ENCODE measurements at places on chromosomes 2 and 18. TPM values are rescaled to one million over a fixed set of nuclear protein-coding genes. Genes with fewer than 3 reads are reported as not detected.

The FBLN7 gene
- 30.6 TPM for total RNA-seq

The MAP2 gene
- total RNA-seq: 0.31 TPM

The NCKAP5 gene
- not detected for total RNA-seq

The LHCGR gene
- not detected for total RNA-seq

The ADGRF3 gene
- total RNA-seq: 2.4 TPM

The ANKRD30BL gene
- total RNA-seq: not detected

The EFHD1 gene
- total RNA-seq: 1.0 TPM

The NT5DC4 gene
- total RNA-seq: 1.2 TPM

DNA sequence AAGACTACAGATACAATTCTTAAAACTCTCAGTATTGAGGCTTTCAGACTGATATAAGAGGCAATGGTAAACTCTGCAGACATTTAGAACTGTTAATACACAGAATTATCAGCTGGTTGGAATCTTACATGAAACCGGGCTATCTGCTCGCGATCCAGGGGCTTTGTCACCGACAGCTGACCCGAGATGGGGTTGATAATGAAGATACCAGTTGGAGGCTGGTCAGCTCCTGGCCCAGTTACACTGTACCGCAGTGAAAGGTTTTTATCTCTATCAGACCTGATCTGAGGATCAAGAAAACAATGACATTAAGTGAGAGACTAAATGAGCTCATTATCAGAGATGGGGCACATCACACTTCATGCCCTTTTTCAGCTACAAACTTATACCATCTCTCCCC lies 167.3 kb downstream of the CDH2 start:
- no peaks in the 10 kb centered on the region for H3K4me1 ChIP-seq
- H3K27me3 ChIP-seq: no peaks in the 10 kb centered on the region
- no peak for DNase-seq
- no peak overlapping the region for H3K27ac ChIP-seq
- H3K4me3 ChIP-seq: no peak overlapping the region

GRCh38 chr2:188522517-188522916 lies 230.8 kb downstream of the GULP1 start:
- no peaks in the 10 kb centered on the region for H3K4me1 ChIP-seq
- no peak overlapping the region for H3K4me3 ChIP-seq
- DNase-seq: no peak

DNA sequence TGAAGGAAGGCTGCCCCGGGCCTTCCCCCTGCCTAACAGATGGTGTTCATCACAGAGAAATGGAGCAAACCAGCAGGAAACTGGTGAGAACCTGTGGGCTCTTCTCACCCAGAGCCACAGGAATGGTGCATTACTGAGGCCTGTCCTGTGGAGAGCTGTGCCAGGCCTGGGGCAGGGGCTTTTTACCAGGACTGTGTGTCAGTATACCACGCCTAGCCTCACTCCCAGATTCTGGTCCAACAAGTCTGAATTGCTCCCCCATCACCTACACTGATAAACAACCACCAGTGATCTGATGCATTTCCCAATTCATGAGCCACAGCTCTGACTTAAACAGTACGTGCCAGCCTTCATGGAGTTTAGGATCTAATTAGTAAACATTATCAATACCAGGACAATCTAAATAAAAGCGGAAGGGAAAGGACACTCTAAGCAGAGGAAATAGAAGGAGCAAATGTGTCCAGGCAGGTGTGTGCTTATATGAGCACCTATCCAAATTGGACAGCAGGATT lies 8.9 kb upstream of the DGUOK start:
- H3K4me3 ChIP-seq: no peak overlapping the region
- H3K27ac ChIP-seq: no peak overlapping the region
- H3K4me1 ChIP-seq: peaks cover 8% of the 10 kb centered on the region
- DNase-seq: no peak

GRCh38 chr2:29113027-29113686 lies 2.1 kb upstream of the CLIP4 start:
- peaks cover 5% of the 10 kb centered on the region for H3K36me3 ChIP-seq
- peaks cover 52% of the 10 kb centered on the region for H3K4me1 ChIP-seq
- no peaks in the 10 kb centered on the region for H3K27me3 ChIP-seq

DNA sequence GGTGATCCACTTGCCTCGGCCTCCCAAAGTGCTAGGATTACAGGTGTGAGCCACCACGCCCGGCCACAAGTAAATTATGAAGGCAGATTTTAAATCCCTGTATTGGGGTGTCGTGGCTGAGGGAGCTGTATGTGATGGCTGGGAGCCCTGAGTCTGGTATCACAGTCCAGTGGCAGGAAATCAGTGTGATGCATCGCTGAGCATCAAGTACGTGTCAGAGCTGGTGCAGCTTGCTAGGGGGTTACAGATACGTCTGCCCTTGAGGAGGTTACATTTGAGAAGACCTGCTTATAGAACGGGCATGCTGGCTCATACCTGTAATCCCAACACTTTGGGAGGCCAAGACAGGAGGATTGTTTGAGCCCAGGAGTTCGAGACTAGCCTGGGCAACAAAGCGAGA lies 4.3 kb downstream of the ENOSF1 start:
- no peak for DNase-seq
- H3K27ac ChIP-seq: no peak overlapping the region
- H3K4me1 ChIP-seq: peaks cover 62% of the 10 kb centered on the region
- no peak overlapping the region for H3K4me3 ChIP-seq
- H3K27me3 ChIP-seq: no peaks in the 10 kb centered on the region

- H3K4me1 ChIP-seq: peaks cover 31% of the 10 kb centered on the region
- H3K27ac ChIP-seq: no peak overlapping the region
- no peak overlapping the region for H3K4me3 ChIP-seq
- peaks cover 5% of the 10 kb centered on the region for H3K36me3 ChIP-seq
Measured at GRCh38 chr2:239307921-239308613, 92.8 kb downstream of the HDAC4 start.

DNA sequence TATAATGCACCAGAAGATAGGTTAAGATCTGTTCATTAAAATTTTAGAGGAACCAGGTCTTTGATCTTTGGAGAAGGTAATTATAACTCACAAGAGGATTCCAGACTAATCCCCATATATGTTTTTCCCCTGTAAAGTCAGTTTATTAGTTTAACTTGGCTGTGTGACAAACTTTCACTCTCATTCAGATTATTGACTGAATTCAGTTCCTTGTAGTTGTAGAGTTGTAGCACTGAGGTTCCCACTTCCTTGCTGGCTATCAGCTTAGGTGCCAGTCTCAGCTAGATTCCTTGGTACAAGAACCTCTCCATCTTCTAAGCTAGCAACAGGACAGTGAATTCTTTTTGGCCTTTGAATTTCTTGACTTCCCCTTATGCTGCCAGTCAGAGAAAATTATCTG lies 19.1 kb downstream of the REG1A start:
- H3K36me3 ChIP-seq: peaks cover 2% of the 10 kb centered on the region
- DNase-seq: no peak
- H3K4me1 ChIP-seq: no peaks in the 10 kb centered on the region
- no peak overlapping the region for H3K27ac ChIP-seq
- H3K4me3 ChIP-seq: no peak overlapping the region

DNA sequence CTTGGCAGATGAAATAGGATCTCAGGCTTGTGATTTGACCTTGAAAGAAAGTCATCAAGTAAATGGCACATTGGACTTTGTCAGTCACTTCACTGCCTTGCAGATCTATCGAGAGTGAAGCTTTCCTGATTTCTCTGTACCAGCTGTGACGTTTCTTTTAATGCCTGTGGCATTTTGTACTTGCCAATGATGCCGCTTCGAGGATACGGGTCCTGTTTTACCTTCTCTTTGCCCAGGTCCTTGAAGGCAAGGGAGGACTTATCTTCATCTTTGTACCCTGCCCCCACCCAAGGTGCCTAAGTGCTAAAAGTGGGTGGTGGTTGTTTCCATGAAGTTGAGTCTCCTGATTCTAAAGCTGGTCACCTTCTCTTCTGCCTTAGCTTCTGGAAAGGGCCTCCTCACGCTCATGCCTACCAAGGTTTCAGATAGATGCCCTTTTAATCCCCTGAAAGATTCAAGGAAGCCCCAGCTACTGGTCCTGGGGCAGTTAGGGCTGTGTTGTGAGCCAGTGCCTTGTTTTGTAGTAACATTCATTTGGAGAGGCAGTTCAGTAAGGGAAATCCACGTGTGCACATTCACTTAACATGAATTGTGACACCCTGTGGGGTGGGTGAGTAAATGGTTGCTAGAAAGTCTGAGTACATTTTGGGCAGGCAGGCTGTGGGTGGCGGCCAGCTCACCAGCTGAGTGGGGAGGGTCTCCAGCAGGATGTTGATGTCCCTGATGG lies 6.1 kb downstream of the LBH start:
- peaks cover 48% of the 10 kb centered on the region for H3K36me3 ChIP-seq
- peak overlapping the region; percentile 93 for H3K4me3 ChIP-seq
- no peaks in the 10 kb centered on the region for H3K27me3 ChIP-seq
- H3K4me1 ChIP-seq: peaks cover 90% of the 10 kb centered on the region
- peak overlapping the region; percentile 44 for H3K27ac ChIP-seq
- DNase-seq: peak; percentile 59

DNA sequence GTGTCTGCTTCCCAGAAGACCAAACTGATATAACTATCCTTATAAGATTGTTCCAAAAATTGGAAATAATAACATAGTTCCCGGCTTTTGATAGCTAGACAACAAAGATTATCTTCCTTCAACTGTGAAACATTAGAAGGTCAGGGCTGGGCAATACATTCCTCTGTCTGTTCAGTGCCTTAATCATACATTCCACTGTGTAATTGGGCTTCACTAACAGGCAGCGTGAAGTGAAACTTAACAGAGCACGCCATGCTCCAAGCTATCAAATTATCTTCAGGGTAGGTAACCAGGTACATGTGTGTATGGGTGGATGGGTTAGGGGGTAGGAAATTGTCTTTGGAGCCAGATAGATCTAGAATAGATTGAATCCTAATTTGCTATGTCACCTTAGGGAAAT lies 23.5 kb upstream of the ARL5A start:
- no peaks in the 10 kb centered on the region for H3K36me3 ChIP-seq
- H3K4me1 ChIP-seq: peaks cover 5% of the 10 kb centered on the region
- H3K27me3 ChIP-seq: no peaks in the 10 kb centered on the region
- no peak overlapping the region for H3K27ac ChIP-seq

DNA sequence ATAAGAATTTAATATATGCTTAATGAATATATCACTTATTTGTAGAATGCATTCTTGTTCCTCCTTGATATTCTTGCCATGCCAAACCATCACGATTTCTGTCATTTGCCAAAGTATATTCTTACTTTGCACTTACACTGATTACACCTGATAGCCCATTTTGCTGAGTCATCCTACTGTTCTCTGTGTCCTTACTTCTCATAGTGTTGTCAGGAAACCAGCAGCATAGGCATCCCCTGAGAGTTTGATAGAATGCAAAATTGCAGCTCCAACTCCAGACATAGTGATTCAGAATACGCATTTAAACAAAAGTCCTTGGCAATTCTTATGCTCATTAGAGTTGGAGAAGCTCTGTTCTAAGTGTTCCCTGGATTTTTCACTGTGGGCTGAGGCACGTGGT lies 687.1 kb downstream of the DPP10 start:
- no peak overlapping the region for H3K4me3 ChIP-seq
- no peak for DNase-seq
- H3K36me3 ChIP-seq: no peaks in the 10 kb centered on the region
- H3K27me3 ChIP-seq: no peaks in the 10 kb centered on the region

- H3K27me3 ChIP-seq: no peaks in the 10 kb centered on the region
- peaks cover 83% of the 10 kb centered on the region for H3K4me1 ChIP-seq
- H3K36me3 ChIP-seq: peaks cover 5% of the 10 kb centered on the region
- peak overlapping the region; percentile 74 for H3K4me3 ChIP-seq
Measured at GRCh38 chr2:237427769-237428506, 14.0 kb upstream of the COL6A3 start.

DNA sequence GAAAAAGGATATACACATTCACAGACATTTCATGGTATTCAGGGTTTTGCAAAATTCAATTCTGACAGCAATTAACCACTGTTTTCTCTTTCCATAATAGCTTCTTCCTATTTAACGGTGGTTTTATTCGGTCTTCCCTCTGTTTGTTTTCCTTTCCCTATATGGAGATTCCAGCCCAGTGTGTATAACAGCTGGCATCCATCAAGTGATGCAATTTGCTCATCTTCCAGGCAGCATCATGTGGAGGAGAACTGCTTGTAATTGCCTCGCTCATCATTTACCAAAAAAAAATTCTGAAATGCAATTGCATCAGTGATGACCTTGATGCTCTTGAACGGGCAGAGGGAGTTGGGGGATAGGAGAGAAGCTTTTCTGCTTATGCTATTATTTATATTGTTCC lies 165.9 kb upstream of the PGAP1 start:
- H3K4me3 ChIP-seq: no peak overlapping the region
- H3K27ac ChIP-seq: peak overlapping the region; percentile 6
- H3K4me1 ChIP-seq: peaks cover 12% of the 10 kb centered on the region
- H3K27me3 ChIP-seq: no peaks in the 10 kb centered on the region
- no peak for DNase-seq

- peaks cover 13% of the 10 kb centered on the region for H3K27me3 ChIP-seq
- no peak overlapping the region for H3K27ac ChIP-seq
- H3K4me1 ChIP-seq: no peaks in the 10 kb centered on the region
- no peak overlapping the region for H3K4me3 ChIP-seq
Measured at GRCh38 chr18:45355944-45356520, 259.2 kb upstream of the SLC14A2 start.

DNA sequence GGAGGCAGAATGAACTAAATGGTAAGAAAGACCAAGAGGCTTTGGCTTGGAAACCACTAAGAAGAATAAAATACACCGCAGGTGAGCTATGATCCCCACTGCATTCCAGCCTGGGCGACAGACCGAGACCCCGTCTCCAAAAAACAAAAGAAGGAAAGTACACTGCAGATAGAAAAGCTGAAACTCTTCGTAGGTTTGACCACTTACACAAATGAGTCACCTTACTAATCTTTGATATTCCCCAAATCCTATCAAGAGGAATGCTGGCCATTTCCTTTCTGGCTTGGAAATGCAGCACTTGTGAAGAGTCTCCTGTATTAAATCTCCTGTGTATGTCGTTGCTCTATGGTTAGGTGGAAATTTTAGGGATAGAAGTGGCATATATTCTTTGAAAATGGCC lies 108.8 kb downstream of the MTCL1 start:
- H3K4me3 ChIP-seq: no peak overlapping the region
- DNase-seq: no peak
- no peaks in the 10 kb centered on the region for H3K27me3 ChIP-seq
- H3K4me1 ChIP-seq: no peaks in the 10 kb centered on the region
- H3K27ac ChIP-seq: no peak overlapping the region
- no peaks in the 10 kb centered on the region for H3K36me3 ChIP-seq

- peaks cover 9% of the 10 kb centered on the region for H3K36me3 ChIP-seq
- no peaks in the 10 kb centered on the region for H3K4me1 ChIP-seq
- H3K27ac ChIP-seq: no peak overlapping the region
Measured at GRCh38 chr2:168851674-168852320, 38.4 kb downstream of the SPC25 start.

DNA sequence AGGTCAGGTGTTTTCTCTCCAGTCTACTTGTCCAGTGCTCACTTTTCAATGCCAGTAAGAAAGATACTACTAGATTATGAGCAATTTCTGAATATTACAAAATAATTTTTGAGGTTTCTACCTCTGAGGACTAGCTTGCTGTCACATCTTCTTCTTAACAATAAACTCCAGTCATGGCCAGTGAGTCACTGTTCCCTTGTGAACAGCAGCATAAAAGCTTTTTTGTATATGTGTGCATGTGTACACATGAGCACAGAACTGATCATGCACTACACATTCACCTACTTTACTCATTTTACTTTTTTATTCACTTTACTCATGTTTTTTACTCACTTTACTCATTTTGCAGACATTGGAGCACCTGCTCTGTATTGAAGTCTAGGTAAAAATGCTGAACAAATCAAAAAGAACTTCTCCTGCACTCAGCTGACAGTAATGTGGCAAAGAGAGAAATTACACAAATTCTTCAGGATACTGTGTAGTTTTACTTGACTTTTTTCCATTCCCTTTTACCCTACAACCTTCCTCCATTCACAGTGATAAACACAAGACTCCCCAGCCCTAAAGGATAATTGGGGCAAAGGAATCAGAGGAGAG lies 28.0 kb downstream of the ST6GAL2 start:
- DNase-seq: no peak
- H3K27ac ChIP-seq: no peak overlapping the region
- peaks cover 3% of the 10 kb centered on the region for H3K36me3 ChIP-seq
